NCI-H526 (cell line): ENCODE measurements at places on chromosomes 1 and 21.

- no peak for DNase-seq
Observed at GRCh38 chr1:54569339-54569738, 21.3 kb downstream of the ACOT11 start.

DNA sequence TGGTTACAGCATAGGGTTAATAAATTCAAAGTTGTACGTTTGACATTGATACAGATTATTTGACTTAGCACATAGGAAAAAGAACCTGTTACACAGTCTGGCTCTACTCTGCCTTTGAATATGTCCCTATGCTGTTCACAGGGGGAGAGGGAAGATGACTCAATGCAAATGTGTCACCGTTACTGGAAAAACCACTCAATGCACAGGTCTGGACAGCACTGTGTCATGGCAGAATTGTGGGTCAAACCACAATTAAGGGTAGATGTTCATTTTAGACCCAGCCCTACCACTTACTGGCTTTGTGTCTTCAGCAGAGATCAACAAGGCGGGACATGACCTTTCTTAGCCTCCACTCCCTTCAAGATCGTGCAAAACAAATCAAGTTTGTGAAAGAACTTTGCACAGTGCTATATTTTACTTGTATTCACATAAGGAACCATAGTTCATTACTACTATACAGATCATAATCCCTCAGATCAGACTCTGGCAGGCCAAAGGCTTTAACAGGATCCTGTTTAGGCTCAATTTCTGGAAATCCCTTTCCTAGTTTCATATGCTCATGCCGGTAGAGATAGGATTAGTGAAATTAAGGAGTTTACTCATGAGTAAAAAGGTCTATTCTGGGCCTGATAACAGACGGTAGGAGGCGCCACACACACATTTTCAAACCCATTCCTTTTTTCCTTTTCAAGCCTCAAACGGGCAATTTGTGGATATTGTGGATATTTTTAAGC lies 22.1 kb downstream of the EIF2D start:
- DNase-seq, result no peak

DNA sequence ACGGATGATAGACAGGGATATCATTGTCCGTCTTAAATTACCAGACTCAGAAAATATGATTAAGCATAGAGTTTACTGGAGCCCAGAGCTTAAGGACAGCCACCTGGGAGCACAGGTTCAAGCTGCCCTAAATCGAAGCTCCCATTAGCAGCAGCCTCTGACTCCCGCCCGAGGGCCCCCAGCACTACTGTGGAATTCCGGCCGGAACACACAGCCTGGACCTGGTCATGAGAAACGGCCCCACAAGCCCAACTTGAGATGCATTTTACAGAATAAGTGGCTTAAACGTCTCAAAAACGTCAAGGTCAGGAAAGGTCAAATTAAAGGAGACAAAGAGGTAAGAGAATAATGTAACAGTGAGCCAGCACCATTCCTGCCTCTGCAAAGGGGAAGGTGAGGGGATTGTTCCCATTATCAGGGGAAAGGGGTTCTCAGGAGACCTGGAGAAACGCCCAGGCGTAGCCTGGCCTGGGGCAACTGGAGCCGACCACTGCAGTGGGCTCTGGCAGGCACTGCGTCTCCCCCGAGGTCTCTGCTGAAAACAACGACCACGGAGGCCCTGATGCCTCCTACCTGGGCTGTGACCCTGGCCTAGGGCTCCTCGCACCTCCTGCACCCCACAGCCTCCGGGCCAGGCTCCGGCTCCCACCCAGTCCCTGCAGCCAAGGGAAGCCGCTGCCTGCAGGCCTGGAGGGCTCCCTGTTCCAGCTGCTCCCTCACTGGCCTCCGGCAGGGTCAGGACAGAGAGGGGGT lies 11.5 kb upstream of the COL6A1 start:
- DNase-seq, result no peak

DNA sequence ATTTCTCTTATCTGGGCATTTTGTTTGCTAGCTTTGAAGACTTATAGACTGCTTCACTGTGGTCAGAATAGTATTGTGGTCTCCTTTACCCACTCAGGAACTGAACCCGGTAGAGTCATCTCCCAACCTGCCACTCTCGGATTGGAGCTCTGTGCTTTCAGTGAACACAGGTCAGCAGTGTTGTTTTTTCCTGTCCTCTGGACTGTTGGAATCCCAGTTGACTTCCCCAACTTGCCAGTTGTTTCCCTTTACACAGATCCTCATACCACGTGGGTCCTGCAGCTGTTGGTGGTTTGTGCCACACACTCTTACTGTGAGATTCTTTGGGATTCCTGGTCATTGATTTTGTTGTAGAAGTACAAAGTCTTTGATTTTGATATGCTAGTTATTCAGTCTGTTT lies 214.1 kb downstream of the DYRK1A start:
- DNase-seq, result no peak

DNA sequence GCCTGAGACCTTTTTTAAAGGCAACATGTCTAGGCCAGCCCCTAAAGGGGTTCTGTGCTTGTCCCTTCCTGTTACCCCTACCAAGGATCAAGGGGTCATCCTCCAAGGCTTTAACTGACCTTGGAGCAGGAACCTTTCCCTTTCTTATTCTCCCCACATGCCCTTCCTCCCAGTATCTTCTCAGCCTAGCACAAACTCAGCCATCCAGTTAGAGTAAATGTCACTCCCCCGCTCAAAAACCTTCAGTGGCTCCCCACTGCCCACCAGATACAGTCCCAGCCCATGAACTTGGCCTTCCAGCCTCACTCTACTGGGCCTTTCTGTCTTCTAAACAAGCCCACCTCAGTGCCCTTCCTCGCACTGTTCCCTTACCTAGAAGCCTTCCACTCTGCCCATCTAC lies 8.8 kb downstream of the C1QB start:
- no peak for DNase-seq

- DNase-seq, result no peak
Observed at GRCh38 chr1:154756793-154757548, 113.1 kb downstream of the KCNN3 start.

- DNase-seq, result no peak
Observed at GRCh38 chr1:102045752-102046151, 49.0 kb upstream of the OLFM3 start.

GRCh38 chr1:23574265-23574754 lies 15.0 kb upstream of the ID3 start:
- no peak for DNase-seq

DNA sequence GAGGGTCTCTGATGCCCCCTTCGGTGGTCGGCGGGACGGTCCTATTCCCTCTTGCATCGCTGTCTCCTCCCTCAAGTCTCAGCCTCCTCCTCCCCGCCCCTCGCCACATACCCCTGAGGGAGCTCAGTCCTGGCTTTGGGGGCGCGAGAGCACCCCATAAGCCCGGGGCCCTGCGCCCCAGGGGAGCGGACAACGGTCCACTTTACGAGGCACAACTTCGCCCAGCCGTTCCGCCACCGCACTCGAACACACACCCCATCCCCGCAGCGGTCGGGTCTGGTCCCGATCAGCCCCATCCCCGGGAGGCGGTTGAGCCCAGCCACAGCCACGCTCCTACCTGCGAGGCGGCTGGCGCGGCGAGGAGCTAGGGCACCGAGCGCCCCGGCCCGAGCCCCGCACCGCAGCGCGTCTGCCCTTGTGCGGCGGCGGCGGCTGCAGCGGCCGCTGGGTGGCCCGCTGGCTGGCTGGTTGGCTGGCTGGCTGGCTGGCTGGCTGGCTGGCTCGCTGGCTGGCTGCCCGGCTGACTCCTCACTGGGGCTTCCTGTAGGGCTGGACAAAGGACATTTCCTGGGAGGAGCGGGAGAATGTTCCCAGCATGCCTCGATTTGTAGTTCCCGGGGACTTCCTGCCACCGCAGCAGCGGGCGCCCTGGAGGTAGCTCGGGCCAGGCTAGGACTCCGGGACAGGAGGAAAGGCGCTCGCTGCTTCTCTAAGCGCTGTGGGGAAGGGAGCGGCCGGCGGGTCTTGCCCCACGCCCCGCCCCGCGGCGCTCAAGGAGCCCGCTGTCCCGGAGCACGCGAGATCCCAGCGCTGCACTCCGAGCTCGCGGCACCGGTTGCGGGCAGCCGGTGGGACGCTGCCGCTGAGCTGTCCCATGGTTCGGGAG lies at the start of gene ZNF697:
Gene ZNF697 (minus strand): TSS at position 533 of the 886 bp plus-strand sequence. CDS start 22,166 bp downstream, outside the sequence.
- DNase-seq, result peak; percentile 94

- DNase-seq, result no peak
Observed at GRCh38 chr1:162081316-162081715, 11.8 kb downstream of the NOS1AP start.

DNA sequence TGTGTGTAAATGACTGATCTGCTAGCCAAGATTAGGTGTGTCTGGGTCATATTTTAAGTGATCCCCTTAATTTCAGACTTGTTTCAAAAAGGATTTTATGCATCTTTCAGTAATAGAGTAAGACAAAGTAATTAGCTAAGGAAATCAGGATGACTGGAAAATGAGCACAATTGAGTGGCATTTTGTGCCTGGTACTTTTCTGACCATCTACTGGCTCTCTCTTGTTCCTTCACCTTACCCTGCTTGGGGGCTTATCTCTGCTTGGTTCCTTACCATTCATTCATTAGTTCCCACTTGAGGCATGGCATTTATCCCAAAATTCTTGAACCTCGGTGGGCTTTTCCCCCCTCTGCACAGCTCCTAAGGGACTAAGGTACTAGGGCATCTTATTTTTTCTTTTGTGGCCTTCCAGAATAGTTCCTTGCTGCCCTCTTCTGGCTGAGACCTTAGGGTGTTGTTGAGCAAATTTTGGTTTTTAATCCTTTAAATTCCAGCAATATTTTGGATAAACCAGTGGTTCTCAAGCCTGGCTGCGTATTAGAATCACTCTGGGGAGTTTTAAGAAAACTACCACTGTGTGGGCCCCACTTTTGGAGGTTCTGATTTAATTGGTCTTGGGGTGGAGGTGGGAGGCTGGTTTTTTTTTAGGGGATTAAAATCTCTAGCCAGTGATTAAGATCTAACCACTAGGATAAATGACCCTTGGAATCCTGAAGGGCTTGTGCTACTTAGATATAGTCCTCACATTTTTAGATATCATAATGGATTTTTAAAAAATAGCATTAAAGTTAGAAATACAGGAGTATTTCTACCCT lies 50.8 kb downstream of the HS2ST1 start:
- peak; percentile 24 for DNase-seq

- no peak for DNase-seq
Observed at GRCh38 chr1:227447531-227447990, 115.8 kb upstream of the ZNF678 start.

- no peak for DNase-seq
Observed at GRCh38 chr1:159763686-159764085, 17.1 kb upstream of the DUSP23 start.

DNA sequence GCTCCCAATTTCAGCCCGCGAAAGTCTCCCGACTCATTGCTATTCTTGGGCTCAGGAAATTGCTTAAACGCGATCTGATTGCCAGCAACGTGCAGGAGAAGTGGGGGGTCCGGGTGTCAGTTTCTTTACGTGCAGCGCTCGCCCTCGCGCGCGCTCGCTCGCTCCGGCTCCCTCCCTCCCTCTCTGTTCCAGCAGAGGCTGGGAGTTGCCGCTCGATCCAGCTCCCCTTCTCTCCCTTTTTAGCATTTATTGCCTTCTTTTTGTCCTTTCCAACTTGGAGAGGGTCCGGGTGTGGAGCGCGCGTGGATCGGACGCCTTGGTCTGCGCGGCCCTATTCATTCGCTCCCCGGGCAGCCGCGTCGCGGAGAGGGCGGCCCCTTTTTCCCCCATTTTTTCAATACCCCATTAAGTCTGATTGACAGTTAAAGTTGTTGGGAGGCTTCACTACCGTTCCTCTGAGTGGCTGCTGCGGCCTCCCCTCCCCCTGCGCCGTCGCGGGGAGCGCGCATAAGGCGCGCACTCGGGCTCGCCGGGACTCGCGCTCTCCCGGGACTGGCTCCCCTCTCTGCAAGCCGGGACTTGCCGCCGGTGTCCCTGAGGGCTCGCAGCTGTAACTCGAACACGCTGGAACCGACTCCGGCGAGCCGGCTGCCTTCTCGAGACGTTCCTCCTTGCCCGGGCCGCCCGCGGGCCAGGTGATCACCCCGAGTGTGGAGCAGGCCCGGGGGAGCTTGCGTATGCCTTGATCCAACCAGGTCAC lies at the start of gene DHRS3:
Gene DHRS3 (minus strand): TSS at position 310 of the 760 bp plus-strand sequence. CDS start 862 bp downstream, outside the sequence.
- DNase-seq, result peak; percentile 59

DNA sequence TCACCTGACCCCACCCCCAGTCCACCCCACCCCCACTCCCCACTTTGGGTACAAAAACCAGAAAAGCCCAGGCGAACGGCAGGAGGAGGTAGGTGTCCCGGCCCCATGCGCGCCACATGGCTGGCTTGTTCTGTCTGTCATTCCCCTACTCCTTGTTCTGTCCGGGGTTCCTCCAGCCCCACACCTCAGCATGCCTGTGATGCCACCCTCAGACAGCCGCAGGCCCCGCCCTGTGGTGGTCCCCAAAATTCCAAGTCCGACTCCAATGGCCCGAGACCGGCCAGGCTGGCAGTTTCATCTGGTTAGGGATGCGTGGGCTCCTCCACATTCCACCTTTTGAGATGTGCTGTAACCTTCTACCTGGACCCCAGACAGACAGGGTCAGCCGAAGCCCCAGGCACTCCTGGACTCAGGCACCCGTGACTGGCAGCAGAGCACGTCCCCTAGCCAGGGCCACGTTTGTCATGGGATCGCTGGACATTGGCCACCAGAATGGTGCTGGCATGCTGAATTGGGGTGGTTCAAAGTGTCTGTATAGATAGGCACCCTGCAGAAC lies 94.4 kb downstream of the WDR4 start:
- DNase-seq, result no peak

DNA sequence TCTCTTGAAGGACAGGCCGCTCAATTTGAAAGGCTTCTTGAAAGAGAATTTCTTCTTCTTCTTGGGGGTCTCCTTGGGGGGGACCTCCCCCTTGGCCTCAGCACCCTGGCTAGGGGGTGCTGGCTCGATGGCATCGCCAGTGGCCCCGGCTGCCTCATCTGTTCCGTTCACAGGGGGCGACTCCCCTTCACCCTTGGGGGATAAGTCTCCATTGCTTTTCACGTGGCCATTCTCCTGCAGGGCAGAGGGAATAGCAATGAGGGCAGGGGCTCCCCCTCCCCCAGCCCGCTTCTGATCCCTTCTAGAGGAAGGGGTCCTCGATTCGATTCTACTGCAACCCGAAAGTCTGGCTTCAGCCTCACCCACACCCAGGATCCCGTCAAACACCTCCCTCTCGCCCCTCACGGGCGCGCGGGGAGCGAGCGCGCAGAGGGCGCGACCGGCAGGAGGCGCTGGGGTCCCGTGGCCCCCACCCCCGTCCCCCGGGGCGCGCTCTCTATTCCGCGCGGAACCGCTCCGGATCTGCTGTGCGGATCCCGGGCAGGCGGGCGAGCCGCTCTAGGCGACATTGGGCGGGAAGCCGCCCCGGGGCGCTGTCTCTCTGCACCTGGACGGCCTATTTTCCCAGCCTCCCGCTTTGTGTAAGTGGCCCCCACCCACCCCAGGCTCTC lies 1.0 kb downstream of the MARCKSL1 start:
- no peak for DNase-seq

- DNase-seq, result no peak
Observed at GRCh38 chr1:19360016-19360415, 47.9 kb downstream of the SLC66A1 start.

- DNase-seq, result no peak
Observed at GRCh38 chr1:15225461-15225860, 21.6 kb upstream of the FHAD1 start.
